ENCODE measurements at places on chromosomes 2 and 18. TPM values are rescaled to one million over a fixed set of nuclear protein-coding genes. Genes with fewer than 3 reads are reported as not detected.

Gene CIB4
- total RNA-seq: not detected

Gene DPP10
- total RNA-seq: not detected

Gene COL4A4
- total RNA-seq: not detected

DNA sequence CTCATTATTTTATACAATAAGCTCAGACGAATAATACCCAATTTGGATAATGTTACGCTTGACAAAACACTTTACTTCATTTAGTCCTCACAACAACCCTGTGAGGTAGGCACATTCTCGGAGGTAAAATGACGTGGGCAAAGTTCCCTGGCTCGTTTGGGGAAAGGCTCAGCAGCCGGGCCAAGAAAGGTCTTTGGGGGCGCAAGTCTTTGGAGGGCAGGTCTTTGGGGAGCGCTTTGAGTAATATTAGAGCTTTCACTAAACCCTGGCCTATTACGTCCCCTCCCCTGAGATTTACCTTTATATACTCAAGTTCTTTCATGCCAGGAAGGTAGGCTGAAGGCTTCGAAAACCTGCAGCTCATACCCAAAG lies 427 bp downstream of the RBKS start:
- peaks cover 3% of the 10 kb centered on the region for H3K27me3 ChIP-seq
- H3K27ac ChIP-seq: peak overlapping the region; percentile 100
- H3K36me3 ChIP-seq: peaks cover 24% of the 10 kb centered on the region
- H3K4me3 ChIP-seq: peak overlapping the region; percentile 98

DNA sequence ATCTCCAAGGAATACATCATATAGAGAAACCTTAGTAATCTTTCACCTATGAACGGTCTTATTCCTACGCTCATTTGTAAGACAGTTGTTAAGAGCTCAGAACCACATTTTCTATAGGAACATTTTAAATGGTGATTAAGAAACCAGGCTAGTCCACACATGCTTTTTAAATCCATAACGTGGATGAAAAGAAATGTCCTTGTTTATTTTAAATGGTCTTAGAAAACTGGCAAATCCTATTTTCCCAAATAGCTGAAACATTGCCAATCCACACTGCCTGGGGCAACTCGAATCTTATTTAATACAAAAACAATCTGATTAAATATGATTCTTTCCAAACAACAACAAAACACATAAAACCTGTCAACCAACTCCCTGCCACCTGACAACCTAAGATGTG lies 23.7 kb downstream of the METTL8 start:
- H3K27me3 ChIP-seq: no peaks in the 10 kb centered on the region
- H3K4me1 ChIP-seq: peaks cover 33% of the 10 kb centered on the region
- peaks cover 11% of the 10 kb centered on the region for H3K36me3 ChIP-seq
- H3K4me3 ChIP-seq: no peak overlapping the region
- DNase-seq: no peak
- no peak overlapping the region for H3K27ac ChIP-seq

DNA sequence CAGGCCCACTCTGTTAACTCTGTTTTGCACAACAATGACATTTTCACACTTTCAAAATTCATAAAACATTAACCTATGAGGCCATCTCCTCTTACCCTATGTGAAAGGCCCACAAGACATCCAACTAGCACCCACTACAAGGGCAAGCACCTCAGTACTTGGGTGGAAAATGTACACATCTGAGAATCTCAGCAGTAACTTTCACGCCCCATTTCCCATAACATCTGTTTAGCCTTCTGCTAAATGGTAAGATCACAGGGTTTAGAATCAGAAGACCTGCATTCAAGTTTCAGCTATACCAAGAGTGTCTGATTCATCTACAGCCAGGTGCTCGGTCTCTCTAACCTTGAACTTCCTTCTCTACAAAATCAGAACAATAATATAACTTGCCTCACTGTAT lies 89.2 kb downstream of the SP100 start:
- no peak overlapping the region for H3K4me3 ChIP-seq
- peaks cover 66% of the 10 kb centered on the region for H3K36me3 ChIP-seq
- H3K4me1 ChIP-seq: peaks cover 3% of the 10 kb centered on the region
- DNase-seq: no peak
- no peak overlapping the region for H3K27ac ChIP-seq

All from activated CD4-positive, alpha-beta memory T cell treated with anti-CD3 and anti-CD28 coated beads for 36 hours (primary cell).